ENCODE measurements at places on chromosomes 1 and 21.

DNA sequence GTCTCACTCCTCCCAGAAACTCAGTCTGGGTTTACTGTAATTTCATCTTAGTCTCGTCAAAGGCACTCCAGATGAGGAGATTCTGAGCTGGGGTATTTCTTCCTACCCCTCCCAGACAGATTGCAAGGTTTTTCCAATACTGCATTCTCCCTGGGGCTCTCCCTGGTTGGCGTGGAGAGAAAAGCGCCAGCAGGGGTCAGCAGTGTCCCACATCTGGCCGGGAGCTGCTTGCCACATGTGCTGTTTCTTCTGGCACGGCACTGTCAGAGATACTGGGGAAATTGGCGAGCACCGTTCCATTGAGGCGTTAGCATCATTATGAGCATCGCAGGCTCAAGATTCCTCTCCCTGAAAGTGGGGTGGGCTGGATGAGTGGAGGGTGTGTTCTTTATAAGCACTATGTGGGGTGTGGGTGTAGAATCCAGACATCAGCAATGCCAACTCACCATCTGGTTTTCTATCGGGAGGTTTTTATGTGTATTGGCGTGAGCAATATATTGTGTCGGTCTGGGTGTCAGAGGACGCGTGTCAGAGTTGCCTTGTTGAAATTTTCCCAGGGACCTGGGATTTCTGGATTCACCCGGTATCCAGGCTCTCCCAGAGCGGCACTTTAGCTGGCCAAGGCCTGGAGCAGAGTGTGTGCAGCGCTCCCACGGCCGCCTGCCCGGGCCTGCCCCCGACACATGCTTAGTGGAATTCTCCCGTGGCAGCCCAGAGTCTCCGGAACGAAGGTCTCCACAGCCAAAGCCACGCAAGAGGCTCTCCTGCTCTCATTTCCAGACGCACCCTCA, 8.0 kb upstream of the NAV1 start:
- DNase-seq = peak; percentile 33

- no peak for DNase-seq
Observed at GRCh38 chr1:173134800-173135199, 72.3 kb downstream of the TNFSF4 start.

GRCh38 chr1:202135221-202135721, 9.3 kb downstream of the ARL8A start:
- DNase-seq = peak; percentile 71

DNA sequence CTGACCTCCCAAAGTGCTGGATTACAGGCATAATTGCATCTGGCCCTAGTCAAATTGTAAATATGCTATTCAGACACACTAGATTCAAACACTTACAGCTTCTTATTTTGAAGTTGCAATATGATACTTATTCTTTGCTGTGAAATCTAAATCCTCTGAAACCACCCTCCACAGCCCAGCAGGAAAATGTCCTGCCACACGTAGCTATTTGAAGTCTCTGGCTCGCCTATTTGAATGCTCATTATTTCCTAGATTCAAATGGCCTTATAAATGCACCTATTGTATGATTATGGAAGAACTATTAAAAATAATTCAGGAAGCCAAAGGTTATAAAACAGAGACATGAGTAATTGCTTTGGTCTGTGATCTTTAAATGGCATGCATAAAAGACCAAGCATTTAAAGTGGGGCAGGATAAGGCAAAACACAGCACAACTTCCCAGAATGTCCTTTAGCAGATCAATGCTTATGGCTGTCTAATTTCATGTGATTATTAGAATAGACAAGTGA, 26.6 kb upstream of the FBXO28 start:
- DNase-seq = no peak

GRCh38 chr1:168987923-168988322, 118.6 kb upstream of the ATP1B1 start:
- DNase-seq = no peak

- no peak for DNase-seq
Observed at GRCh38 chr1:23421753-23422240, 2.8 kb downstream of the TCEA3 start.

DNA sequence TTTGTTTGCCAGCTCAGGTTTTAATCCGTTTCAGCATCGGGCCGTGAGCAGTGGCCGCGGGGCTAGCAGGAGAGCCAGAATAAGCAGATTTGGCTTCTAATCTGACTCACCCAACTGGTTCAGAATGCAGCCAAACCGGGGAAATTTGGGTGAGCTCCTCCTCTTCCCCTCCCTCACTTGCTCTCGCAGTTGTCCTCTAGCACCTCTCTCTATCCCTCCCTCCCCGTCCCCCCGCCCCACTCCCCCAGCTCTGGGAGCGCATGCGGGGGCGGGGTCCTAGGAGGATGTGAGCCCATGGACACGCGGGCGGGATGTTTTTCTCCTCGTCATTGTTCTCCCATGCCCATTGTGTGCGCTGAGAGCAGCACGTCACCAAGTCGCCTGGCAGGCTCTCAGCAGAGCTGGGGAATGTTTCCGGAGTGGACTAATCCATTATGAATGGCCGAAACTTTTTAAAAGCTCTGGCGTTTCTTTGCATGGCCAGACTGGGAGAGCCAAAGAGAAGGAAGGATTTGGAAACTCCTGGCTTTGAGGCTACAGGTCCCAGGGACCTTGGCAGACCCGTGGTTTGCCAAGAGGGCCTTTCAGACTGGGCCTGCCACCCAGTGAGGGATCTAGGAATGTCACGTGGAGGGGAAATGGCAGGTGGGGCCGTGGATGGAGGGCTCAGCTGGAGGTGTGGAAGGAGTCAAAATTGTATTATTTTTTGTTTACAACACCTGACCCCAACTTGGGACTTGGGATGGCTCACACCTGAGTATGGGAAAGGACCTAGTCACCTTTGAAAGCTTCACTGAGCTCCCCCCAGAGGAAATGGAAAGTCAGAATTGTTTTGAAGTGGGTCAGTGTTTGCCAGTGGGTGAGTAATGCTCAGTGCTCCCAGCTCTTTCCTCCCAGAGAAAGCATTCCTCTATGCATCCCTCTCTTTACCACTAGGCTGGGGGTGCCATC, 39.2 kb downstream of the CDK18 start:
- no peak for DNase-seq

GRCh38 chr1:153122831-153123421, 9.6 kb upstream of the SPRR2F start:
- no peak for DNase-seq

DNA sequence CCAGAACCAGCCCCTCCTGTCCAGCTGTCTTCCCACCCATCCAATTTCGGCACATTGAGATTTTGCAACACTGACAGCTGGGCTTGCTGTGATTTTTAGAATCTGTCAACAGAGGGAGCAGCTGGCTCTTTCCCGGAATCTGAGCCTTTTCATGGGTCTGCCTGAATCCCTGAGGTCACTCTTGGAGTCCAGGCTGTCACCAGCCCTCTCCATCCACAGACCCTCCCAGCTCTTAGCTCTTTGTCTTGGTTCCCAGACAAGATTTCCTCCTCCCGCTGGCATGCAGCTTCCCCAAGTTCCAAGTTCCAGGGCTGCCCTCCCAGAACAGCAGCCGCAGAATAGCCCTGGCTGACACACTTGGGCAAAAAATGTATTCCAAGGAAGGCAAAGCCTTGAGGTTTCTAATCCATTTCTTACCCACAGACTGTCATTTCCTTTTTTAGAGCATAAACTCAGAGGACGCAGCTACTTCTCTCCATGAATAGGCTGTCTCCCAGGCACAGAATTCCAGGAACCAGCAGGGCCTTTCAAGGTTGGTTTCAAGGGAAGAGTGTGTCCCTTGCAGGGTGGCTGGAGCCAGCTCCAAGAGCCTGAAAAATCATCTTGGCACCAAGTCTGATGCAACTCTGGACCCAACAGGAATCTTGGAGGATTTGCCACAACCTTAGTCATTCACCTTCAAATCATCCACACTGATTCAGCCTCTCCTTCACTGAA, 7.1 kb upstream of the TMEM61 start:
- DNase-seq = no peak

DNA sequence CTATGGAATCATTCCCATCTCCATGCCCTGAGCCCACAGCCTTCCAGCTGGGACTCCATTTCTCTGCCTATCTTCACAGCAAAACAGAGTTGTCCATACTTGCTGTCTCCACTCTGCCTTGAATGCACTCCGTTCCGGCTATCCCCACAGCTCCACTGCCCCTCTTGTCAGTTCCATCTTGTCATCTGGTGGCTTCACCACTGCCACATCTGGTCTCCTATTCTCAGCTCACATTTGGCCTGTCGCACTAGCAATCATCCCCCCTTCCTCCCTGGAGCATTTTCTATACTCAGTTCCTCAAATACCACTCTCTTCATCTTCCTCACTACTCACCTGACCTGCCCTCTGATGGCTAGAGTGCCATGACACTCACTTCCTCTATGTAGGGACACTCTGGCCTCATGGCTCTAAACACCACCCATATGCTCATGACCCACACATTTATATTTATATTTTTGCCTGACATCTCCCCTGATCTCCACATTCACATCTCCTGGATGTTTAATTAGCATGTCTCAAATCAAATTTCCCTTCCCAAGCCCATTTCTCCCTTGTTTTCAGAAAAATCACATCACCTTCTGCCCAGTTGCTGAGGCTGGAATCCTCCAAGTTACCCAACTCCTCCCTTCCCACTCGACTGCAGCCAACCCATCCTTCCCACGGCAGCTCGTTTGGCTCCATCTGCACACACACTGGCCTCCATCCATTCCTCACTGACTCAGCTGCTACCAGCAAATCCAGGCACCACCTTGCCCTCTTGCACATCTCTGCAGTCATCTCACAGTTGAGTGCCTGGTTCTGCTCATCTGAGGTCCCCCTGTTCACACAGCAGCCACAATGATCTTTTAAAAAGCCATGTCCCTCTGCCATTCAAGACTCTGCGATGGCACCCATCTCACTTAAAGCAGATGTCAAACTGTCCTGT, 6.1 kb downstream of the ZNF692 start:
- peak; percentile 58 for DNase-seq

- no peak for DNase-seq
Observed at GRCh38 chr21:46641656-46642055, 6.2 kb downstream of the PRMT2 start.

- no peak for DNase-seq
Observed at GRCh38 chr1:63877021-63877767, 103.4 kb downstream of the ROR1 start.

DNA sequence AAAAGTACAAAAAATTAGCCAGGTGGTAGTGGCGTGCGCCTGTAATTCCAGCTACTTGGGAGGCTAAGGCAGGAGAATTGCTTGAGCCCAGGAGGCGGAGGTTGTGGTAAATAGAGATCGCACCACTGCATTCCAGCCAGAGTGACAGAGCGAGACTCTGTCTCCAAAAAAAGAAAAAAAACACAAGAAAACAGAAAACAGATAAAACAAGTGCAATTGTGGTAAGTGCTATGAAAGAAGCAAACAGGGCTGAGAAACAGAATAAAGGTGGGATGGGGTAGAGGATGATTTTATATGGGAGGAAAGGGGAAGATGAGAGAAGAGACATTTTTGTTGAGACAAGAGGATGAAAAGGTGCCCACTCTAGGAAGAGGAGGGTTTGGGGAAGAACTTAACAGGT, 5.0 kb upstream of the SOX13 start:
- no peak for DNase-seq

- DNase-seq = no peak
Observed at GRCh38 chr1:18316764-18317163, 164.0 kb upstream of the KLHDC7A start.
